ENCODE measurements at places on chromosomes 5 and 9.

GRCh38 chr9:128607642-128608350, 48.9 kb downstream of the DYNC2I2 start:
- DNase-seq: no peak

DNA sequence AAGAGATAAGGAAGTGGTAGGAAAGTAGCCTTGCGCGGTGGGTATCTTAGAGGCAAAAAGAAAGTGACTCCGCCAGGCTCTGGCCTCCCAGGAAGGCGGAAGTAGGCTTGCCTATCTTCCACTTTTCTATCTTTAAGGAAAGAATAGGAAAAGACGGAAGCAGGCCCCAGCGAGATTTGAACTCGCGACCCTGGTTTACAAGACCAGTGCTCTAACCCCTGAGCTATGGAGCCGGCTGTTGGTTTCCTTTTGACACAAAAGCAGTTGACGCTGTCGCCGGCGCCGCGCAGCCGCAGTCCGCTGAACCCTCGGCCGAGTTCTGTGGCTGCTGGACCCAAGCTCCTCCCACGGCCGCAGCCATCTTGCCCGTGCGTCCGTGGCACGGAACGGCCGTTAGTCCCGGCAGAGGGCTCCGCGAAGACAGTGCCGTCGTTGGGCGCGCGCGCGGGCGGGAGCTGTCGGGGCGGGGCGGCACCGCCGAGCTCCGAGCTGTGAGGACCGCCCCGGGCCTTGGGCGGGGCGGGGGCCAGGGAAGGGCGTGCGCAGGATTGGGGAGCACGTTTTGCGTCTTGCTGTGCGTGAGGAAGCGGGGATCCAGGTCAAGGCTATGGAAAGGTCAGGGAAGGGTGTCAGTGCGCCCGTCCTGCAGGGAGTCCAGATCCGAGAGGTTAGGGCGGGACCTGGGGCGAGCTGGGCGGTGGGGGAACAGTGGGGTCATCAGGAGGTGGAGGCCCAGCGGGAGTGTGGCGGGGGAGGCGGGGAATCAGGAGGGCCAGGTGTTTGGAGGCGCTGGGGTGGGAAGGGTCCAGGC, 13.3 kb downstream of the TRIM7 start:
- peak; percentile 81 for DNase-seq

- DNase-seq: no peak
Observed at GRCh38 chr9:75644649-75645048, 245.8 kb upstream of the PCSK5 start.

- no peak for DNase-seq
Observed at GRCh38 chr5:115649541-115649940, 23.7 kb upstream of the TMED7 start.

DNA sequence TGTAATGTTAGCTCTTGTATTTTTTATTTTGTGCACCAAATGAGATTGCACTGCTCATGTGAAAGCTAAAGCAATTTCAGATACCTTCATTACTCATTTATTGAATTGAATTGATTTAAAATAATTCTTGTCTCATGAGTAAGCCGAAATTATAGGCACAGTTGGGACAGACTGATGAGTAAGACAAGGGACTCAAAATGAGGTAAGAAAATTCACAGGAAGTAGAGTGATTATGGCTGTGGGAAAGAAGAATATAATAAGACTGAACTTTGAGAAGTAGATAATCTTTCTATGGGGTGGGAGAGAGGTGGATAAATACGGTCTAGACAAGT, 51.1 kb downstream of the NUDT12 start:
- no peak for DNase-seq

DNA sequence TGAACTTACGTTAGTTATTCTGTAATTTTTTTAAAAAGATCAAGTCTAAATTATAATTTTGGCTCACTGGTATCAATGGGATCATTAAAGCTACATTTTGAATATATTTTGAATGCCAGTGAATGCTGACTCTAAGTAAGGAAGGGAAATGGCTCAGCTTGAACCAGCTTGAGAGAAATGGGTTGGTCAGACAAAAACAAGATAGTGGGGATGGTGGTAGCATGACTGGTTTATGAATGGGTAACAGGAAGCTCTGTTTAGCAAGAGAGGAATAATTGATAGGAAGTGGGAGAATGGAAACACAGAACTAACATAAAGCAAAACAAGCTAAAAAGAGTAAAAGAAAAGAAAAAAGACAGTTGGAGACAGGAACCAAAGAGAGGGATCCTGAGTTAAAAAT, 220.2 kb downstream of the ADAMTS6 start:
- no peak for DNase-seq

DNA sequence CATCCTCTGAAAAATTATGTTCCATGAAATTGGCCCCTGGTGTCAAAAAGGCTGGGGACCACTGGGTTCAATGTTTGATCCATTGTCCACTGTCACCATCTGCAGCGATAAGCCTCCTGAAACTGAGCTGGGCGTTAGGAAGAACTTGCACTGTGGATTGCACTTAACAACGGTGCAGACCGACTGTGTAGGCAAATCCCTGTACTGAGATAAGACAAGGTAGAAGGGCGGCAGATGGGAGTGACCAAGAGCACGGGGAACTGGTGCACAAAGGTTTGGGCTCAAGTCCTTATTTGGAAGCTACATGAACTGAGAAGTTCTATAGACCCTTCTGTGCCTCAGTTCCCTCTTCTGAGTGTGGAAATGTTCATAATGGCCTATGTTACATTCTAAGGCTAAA, 41.6 kb upstream of the FLT4 start:
- no peak for DNase-seq

- DNase-seq: no peak
Observed at GRCh38 chr5:109688630-109688969, 1.1 kb upstream of the MAN2A1 start.

DNA sequence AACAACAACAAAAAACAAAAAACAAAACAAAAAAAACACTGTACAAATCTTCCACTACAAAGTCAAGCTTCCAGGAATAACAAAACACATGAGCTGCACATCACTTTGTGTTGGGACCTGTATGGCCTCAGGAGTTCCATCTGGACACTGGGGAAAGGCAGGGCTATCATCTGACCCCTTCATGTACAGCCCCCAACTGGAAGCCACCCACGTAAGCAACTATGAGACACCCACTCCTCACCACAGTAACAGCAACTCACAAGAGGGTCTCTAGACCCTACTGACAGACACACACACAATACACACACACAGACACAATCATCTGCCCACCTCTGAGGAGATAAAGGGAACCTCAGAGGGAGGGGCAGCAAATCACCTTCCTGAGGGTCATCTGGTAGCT, 81.7 kb upstream of the LRRTM2 start:
- DNase-seq: no peak

DNA sequence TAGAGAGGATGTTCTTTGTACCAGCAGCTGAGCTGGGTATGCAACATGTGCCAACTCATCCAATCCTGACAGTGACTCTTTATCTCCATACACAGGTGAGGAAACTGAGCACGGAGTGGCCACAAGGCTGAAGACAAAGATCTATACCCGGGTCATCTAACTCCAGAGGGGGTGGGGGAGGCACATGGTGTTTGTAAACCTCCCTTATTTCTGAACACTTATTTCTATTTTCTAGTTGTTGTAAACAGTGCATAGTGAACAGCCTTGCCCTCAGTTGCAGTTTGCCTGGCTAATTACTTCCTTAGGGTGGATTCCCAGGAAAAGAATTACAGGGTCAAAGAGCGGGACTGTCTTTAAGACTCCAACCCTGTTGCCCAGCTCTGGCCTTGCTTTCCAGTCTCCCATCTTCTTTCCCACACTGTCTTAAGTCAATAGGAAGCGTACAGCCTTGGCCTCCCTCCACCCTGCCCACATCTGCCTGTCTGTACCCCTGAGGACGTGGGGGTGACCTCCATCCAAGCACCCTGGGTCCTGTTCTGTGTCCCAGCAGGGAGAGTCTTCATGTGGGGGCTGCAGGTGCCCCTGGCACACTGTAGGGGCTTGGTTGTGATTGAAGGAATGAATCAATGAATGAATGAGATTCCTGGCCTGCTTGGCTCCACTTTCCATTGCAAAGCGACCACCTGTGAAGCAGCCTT, 13.2 kb upstream of the FIBCD1 start:
- no peak for DNase-seq

GRCh38 chr9:82582693-82583092, 480.2 kb downstream of the RASEF start:
- no peak for DNase-seq

DNA sequence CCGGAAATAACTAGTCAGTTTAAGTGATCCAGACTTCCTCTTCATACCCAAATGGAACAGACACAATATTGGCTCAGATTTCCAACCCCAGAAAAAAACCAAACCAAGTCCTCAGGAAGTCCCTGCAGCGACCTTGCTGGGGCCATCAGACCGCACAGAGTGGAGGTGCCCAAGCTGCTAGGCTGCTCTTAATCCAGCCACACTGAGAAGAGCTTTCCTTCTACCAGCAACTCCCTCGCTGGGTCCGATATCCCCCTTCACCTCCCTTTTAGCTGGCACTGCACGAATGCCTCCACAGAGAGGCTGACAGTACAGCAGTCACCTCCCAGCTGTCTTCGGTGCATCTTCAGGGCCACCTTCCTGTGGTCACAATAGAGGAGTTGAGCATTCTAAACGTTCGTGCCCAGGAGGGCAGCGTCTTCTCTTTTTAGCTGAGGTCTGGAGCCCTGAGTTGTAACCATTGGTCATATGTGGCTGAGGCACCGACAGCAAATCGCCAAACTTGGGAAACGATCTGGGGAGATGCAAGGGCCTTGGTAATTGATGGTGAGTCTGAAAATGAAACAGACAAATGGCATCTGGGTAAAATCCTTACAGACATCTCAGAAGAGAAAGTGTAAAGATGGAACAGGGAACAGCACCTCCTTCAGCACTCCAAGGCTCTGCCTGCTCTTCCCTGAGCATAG, 5.7 kb downstream of the NAIF1 start:
- no peak for DNase-seq

- no peak for DNase-seq
Observed at GRCh38 chr5:64505769-64506566, at the start of gene RGS7BP. TSS of gene RGS7BP (plus strand) at chr5:64506015. CDS start at chr5:64506625, 610 bp downstream.

DNA sequence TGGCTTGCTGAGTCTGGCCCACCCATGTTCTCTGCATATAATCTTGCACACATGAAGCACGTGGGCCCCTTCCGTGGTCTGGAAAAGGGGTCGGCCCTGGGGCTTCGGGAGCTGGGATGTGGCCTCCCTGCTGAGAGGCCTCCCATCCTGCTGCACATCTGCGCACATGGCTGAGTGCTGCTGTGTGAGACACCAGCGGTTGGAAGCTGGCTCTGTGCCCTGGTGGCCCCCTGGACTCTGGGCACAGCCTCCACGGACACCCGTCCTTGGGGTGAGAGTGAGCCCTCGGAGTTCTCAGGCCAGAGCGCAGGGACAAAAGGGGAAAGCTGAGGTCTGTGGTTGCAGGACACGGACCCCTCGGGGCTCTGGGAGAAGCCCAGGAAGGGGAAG, 115.8 kb downstream of the RXRA start:
- DNase-seq: no peak

- no peak for DNase-seq
Observed at GRCh38 chr9:118419676-118420075, 715.5 kb downstream of the TLR4 start.

GRCh38 chr5:114678778-114679177, 316.9 kb downstream of the KCNN2 start:
- no peak for DNase-seq

DNA sequence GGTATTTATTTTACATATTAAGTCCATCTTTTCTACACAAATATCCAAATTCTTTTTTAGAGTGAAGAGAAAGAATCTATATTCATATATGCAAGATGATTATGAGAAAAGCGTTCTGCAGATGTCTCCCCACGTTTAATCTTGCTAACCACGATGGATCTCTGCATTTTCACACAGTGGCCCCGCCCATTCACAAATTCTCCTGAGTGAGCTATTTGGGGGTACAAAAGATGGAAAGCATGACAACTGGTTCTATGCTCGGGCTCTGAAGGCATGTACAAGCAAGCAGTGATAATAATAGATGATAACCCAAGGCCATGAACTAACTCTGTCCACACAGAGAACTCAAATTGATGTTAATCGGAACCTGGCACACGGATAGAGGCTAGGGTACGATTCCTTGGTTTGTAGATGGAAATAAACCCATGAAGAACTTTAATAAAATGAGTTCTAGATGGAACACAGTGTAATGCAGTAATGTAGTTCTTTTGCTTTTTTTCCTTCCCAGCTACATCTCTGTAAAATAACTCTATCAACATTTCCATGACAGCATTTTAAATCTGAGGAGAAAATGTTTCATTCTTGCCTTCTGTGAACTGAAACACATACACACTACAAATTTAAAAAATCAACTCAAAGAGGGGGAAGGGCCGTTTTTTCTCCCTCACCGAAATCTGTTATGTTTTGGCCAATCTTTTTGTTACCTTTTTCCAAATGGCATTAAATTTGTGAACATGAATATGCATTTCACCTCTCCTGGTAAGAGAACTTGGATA, 851.7 kb upstream of the DMAC1 start:
- no peak for DNase-seq

Data from CMK (cell line).